HTR-8/SVneo (cell line): ENCODE measurements at places on chromosomes 11 and 22.

- DNase-seq = no peak
Observed at GRCh38 chr11:44831605-44832394, 105.0 kb downstream of the TSPAN18 start.

- DNase-seq = no peak
Observed at GRCh38 chr22:46038174-46038487, 61.2 kb upstream of the WNT7B start.

DNA sequence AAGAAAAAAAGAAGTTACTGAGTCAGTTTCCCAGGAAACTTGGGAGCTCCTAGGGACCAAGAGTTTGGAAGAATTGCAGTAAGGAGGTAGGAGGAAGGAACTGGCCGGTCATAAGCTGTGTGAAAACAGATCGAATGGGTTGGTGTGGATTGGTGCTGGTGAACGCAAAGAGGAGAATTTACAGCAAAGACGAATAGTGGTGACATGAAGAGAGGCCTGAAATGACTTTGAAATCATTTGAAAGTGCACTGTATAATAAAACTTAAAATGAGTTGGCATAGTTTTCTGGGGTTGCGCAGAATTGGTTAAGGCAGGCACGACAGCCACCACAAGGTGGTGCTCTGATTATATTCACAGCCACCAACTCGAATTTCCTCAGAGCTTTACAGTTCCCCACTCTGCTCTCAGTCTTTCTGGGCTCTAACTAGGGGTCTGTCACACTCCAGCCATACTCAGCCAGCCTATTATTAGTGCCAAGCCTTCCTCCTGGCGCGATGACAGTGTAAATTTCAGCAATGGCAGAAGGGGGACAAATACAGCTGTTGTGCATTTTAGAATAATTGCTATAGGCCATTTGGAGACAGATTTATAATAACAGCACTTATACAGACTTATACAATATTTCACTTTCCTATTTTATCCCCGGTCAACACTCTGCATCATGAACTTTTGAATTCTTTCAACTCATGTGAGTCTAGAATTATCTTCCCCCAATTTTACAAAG lies 8.3 kb upstream of the HTR3B start:
- no peak for DNase-seq

DNA sequence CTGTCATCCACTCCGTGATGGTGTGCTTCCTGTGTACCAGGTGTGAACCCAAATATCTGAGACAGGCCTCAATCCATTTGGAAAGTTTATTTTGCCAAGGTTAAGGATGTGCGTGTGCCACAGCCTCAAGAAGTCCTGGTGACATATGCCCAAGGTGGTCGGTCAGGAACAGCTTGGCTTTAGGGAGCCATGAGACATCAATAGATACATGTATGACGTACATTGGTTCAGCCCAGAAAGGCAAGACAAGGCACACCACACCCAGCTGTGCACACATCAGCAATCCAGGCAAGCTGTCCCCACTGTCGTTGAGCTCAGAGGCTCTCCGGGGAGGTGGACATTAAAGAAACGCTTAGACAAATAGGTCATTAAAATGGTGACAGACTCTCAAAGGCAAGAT lies 56.8 kb upstream of the SHANK2 start:
- no peak for DNase-seq

DNA sequence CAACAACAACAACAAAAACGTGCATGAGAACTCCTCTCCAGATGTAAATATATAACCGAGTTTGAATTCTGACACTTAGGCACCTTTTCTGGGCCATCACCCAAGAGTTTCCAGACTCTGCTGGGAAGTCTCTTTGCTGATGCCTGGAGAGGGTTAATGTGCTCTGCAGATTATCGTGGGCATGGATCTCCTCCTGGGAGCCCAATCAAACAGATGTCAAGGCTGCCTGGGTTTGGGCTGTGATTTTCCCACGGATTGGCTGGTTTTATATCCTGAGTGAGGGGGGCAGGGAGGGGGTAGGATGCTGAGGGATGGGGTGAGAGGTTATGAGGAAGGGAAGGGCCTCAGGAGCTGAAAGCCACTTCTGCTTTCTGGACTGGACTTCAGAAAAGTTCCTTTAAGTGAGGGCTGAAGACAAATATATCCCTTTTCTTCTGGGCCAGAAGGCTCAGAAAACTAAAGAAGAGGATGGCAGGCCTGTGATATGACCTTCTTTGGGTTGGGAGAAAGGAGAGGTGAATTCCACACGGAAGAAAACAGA lies 4.2 kb downstream of the ELF5 start:
- DNase-seq = no peak

DNA sequence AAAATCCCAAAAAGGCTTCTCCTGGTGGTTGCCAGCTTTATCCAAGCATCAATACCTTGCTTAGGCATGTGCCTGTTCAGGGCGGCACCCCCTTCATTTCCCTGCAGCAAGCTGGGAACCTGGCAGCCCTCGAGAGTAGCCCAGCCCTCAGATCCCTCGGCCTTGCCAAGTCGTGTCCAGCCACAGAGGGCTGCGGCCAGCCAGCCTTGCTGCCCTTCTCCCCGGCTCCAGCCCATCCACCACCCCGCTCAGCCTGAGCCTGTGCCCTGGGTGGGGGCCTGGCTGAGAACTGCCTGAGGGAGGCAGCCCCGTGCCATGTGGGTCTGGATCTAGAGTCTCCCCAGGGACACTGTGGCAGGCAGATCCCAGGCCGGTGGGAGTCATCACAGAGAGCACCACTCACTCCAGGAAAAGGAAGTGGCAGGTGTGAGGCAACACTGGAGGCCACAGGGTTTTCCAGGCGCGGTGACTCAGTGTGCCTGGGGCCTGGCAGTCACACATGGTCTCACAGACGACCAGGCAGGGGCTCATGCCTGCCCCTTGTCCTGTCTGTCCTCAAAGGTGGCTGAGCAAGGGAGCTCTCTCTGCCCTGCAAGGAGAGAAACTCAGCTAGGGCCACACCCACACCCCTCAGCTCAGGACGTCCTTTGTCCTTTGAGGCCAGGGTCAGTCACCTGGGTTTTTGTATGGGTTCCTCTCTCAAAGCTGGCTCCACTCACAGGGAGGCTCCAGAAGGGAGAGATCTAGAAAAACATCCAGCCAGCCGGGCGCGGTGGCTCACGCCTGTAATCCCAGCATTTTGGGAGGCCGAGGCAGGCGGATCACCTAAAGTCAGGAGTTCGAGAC lies 12.2 kb upstream of the CDC42BPG start:
- peak; percentile 53 for DNase-seq

GRCh38 chr22:49307870-49308269 lies 519.8 kb downstream of the BRD1 start:
- no peak for DNase-seq

- DNase-seq = no peak
Observed at GRCh38 chr11:82117362-82117761, 616.3 kb downstream of the FAM181B start.

GRCh38 chr11:81874635-81875034 lies 859.0 kb downstream of the FAM181B start:
- DNase-seq = no peak

DNA sequence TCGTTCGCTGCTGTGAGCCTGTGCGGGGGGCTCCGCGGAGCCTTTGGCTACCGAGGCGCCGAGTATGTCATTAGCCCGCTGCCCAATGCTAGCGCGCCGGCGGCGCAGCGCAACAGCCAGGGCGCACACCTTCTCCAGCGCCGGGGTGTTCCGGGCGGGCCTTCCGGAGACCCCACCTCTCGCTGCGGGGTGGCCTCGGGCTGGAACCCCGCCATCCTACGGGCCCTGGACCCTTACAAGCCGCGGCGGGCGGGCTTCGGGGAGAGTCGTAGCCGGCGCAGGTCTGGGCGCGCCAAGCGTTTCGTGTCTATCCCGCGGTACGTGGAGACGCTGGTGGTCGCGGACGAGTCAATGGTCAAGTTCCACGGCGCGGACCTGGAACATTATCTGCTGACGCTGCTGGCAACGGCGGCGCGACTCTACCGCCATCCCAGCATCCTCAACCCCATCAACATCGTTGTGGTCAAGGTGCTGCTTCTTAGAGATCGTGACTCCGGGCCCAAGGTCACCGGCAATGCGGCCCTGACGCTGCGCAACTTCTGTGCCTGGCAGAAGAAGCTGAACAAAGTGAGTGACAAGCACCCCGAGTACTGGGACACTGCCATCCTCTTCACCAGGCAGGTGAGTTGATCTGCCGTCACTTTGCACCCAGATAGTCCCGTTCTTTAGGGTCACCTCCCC lies 1.0 kb downstream of the ADAMTS15 start:
- DNase-seq = no peak

DNA sequence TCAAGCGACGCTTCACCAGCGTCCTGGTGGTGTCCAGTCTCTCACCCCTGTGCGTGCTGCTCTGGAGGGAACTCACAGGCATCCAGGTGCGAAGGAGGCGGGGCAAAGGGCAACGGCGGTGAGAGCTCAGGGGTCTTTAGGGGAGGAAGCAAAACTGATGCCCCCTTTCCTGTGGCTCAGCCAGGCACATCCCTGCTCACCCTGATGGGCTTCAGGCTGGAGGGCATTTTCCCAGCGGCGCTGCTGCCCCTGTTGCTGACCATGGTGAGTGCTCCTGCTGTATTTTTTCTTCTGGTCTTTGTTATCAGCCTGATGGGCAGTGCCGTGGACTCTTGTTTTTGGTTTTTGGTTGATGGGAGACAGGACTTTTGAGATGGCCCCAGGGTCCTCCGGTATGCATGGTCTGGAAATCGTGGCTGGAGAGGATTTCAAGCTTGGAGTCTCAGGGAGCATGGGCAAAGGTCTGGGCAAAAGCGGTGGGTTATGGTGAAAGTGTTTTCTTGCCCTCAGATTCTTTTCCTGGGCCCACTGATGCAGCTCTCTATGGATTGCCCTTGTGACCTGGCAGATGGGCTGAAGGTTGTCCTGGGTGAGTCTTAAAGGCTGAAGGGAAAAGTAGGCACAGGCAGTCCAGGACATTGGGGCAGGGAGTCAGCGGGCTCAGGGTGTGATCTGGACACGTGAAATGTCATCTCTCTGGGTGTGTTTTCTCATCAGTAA lies 695 bp downstream of the RCE1 start:
- DNase-seq = no peak

DNA sequence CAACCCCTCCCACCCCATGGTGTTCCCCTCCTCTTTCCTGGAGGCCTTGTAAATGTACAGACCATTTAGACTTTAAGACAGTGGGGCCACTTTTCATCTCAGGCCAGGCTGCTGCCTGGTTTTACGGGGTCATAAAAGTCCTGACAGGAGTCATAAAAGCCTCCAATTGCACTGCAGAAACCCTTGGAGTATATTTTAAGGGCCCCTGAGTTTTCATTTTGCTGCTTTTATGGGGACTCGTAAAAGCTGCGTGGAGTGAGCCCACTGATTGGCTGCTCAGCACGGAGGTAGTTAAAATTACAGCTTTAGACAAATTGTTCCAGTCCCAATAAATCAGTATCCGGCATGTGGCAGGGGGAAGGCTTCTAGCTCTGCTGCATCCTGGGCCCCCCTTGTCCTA lies 627.6 kb downstream of the NTM start:
- DNase-seq = no peak

DNA sequence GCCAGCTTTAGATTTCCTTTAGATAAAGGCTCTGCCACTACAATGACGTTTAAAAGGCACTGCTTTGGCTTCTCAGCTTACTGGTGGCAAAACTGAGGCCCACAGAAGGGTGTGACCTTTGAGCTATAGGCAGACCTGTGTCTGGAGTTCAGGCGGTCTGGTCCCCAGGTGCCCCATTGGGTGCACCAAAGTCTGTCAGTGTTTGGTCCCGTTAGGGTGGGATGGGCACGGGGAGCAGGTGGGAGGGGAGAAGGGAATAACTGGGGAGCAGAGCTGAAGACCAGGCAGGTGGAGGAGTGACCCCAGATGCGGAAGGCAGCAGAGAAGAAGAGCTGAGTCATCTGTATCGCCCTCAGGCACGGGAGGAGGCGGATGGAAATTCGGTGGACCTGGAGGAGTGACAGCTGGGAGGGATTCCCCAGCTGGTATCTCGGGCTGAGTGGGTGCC lies 45.3 kb upstream of the GCAT start:
- no peak for DNase-seq

GRCh38 chr11:27646051-27646818 lies 54.0 kb downstream of the BDNF start:
- DNase-seq = no peak

DNA sequence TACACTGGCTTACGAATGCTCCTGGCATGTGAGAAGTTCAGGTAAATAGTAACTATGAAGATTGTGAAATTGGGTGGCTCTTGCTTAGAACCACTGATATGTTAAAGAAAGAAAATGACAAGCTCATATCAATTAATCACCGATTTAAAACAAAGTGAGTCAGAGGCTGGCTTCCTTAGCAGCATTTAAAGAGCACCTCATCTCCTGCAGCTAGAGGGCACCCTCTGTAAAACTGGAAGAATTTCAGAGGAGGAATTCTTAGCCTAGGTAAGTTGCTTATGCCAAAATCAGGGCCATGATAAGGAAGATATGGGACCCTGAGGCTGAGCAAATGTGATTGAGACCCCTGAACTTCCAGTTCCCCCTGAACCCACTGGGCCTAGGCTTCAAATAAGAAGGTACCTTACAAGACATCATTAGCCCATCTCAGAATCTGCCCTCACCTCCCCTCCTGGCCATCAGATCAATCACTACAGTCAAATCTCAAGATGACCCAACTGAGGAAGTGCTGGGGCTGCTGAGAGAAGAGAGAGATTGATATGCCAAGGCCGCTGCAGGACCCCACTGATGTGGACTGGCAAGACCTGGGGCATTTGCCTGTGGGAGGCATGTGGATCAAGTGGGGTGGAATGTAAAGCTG lies 8.6 kb upstream of the CD3E start:
- DNase-seq = peak; percentile 26

GRCh38 chr11:125519860-125520834 lies 24.1 kb upstream of the FEZ1 start:
- DNase-seq = no peak

DNA sequence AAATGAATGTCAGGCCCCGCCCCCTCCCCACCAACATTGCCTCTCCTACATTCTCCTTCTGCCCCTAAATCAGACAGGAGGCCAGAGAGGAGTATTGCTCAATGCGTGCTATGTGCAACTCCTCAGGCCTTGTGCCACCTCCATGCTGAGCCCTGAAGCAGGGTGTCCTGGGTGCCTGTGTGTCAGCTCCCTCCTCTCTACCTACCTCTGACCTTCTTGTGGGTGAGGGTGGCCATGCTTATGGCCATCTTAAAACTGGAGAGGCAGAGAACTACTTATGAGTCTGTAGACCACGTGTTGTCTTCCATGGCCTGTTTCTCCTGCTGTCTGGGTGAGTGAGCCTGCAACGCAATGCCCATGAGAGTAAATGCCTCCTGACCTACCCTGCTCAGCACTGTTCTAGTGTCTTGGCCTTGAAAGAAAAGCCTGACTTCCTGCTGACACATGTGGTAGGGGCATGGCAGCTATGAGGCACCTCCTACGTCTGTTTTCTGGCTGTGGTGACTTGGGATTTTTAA lies 10.5 kb downstream of the MCAM start:
- DNase-seq = no peak

- DNase-seq = no peak
Observed at GRCh38 chr22:45200860-45201511, 37.3 kb downstream of the NUP50 start.
